ENCODE measurements at places on chromosomes 6 and 20.

DNA sequence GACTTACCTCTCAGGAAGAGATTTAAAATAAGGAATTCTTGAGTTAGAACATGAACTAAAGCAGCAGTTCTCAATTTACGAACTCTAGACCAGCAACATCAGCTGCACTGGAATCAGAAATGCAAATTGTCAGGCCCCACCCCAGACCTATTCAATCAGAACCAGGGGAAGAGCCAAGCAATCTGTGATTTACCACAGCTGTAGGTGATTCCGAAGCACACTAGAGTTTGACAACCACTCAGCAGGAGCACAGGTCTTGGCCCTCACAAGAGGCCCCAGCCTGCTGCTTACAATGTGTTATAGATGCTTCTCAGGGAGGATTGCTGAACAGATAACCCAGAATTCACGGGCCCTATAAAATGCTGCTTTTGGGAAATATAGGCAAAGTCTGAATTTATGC is 279.2 kb downstream of the PTPRK start:
- no peak for DNase-seq

GRCh38 chr20:57322476-57322875 is 7.1 kb upstream of the SPO11 start:
- DNase-seq = no peak

DNA sequence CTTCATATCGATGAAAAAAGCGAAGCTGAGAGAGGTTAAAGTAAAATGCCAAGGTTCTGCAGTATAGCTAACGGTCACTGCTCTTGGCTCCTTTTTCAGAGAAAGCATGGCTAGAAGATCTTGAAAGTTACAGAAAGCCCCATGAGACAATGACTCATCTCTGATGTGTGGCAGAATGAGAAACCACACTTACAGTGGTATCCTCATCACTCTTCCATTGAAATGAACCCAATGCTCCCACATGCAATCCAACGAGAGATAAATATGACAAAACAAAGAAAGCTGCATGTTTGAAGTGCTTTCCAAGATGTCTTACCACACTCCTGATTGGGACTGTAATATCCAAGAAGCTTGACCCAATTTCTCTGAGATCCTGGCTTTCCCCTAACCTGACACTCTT is 694.9 kb downstream of the PRKN start:
- no peak for DNase-seq

GRCh38 chr20:52874241-52874640 is 97.9 kb upstream of the TSHZ2 start:
- no peak for DNase-seq

GRCh38 chr6:112116221-112116620 is 28.8 kb downstream of the FAM229B start:
- DNase-seq = no peak

DNA sequence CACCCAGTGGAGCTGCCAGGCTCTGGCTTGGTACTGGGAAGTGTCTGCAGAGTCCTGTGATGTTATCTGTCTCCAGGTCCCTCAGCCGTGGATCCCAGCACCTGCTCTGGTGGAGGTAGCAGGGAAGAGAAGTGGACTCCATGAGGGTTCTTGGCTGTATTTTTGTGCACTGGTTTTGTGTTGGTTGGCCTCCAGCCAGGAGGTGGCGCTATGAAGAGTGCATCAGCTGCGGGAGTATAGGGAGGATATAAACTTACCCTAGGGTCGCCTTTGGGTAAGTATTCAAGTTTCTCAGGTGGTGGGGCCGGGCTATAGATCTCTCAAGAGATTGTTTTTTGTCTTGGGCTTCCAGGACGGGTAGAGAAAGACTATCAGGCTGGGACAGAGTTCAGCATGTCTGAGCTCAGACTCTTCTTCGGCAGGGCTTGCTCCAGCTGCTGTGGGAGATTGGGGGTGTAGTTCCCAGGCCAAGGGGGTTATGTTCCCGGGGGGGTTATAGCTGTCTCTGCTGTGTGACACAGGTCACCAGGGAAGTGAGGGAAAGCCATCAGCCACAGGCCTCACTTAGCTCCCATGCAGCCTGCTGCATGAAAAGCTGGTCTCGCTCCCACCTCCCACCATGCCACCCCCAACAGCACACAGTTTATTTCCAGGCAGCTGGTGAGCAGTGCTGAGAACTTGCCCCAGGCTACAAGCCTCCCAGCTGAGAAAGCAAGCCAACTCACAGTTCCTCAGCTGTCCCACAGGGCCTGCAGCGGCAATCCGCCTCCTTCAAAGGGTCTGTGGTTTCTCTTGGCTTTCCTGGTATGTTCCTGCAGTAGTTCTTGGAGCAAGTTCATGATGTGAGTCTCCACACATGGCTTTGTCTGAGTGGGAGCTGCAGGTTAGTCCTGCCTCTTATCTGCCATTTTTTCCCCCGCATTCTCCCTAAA is 115.7 kb downstream of the AIG1 start:
- DNase-seq = no peak

GRCh38 chr20:51734876-51735720 is 33.1 kb downstream of the ATP9A start:
- DNase-seq = no peak

- DNase-seq = no peak
Measured at GRCh38 chr20:47319517-47320252, 36.8 kb downstream of the ZMYND8 start.

DNA sequence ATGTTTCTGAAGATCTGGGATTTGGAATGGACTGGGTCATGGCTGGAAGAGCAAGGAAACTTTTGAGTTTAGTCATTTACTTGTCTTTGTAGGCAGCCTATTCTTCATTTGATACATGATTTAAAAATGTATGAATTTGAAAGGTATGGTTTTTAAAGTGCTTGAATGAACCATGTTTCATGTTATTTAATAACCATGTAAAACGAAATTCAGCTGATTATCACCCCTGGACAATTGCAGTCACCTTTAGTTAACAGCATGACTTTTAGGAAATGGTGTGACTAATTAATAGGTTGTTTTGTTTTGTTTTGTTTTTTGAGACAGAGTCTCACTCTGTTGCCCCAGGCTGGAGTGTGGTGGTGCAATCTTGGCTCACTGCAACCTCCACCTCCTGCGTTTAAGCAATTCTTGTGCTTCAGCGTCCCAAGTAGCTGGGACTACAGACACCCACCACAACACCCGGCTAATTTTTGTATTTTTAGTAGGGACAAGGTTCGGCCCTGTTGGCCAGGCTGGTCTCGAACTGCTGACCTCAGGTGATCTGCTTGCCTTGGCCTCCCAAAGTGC is 2.1 kb downstream of the STX11 start:
- DNase-seq = no peak

DNA sequence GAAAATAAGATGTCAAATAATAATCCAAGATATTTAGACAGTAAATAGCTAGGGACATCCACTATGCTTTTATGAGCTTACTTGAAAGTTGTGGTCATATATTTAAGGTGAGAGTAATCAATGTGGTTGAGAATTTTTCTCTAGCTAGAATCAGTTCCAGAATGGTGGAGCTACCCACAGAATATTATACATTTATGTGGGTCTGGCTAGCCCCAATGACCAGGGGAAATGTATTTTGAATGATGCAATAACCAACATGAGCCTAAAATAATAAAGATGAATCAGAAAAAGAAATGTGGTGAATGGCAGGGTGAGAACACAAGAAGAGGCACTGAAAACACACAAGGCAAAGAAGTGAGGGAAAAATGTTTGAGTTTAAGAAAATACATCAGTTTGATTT is 325.7 kb downstream of the TBC1D32 start:
- no peak for DNase-seq
